ENCODE measurements at places on chromosomes 16 and 17. TPM values are rescaled to one million over a fixed set of nuclear protein-coding genes. Genes with fewer than 3 reads are reported as not detected.

The KCNJ18 gene
- total RNA-seq = 0.12 TPM

The NPIPA2 gene
- 1.4 TPM for total RNA-seq

The TTC19 gene
- 436 TPM for total RNA-seq

DNA sequence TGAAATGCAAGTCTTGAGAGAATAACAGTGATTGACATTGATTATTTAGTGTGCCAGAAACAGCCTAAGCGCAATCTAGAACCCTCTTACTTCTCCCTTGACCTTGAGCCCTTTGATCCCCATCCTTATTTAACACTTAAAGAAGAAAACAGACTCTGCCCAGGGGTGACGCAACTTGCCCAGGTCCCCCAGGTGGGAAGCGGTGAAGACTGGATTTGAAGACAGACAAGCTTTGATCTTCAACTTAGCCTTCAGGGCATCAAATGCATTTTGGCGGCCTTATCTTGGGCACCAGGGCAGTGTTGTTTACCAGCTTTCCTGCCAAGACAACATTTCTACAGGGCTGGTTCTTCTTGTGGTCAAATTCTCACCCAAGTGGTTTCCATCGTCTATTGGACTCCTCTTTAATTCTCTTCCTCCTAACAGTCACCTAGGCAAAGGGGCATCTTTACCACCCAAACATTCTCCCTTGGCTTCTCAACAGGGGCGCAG lies 8.9 kb upstream of the CIITA start:
- peaks cover 20% of the 10 kb centered on the region for H3K4me1 ChIP-seq
- no peak overlapping the region for H3K4me3 ChIP-seq
- no peak for DNase-seq
- no peaks in the 10 kb centered on the region for H3K36me3 ChIP-seq

GRCh38 chr17:11486868-11487310 lies 111.4 kb upstream of the DNAH9 start:
- DNase-seq = no peak
- H3K4me1 ChIP-seq = no peaks in the 10 kb centered on the region
- H3K4me3 ChIP-seq = no peak overlapping the region
- no peak overlapping the region for H3K27ac ChIP-seq

DNA sequence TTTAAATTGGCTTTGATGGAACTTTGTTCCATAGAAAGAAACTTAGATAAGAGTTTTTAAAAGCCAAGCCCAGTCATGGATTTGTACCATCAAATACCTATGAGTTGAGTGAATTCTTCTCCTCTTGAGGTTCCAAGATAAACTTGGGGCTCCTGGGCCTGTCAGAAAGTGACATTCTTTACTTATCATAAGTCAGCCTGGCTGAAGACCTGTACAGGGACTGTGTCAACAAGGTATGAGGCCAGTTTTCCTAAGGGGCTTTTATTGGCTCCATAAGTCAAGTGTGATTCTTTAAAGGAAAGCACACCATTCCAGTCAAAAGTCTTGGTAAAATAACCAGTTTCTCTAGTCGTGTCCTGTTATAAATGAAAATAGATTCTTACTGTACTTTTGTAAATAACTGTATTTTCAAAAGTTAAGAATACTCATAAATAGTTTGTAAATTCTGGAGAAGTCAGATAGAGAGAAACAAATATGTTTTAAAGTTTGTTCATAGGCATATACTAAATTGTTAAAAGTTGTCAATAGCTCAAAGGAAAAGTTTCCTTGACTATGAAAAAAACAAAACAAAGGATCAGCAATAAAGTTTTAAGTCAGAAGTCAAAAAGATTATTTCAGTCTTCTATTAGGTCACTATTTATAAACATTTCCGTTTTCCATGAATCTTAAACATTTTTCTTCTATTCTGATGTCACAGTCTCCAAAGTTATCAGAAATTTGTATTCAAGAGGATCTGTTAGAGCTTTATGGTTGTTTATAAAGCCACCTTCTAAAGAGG lies 22.5 kb upstream of the MYO1D start:
- H3K4me3 ChIP-seq = no peak overlapping the region
- H3K27me3 ChIP-seq = no peaks in the 10 kb centered on the region
- no peak for DNase-seq
- H3K27ac ChIP-seq = no peak overlapping the region
